RWPE1 (cell line): ENCODE measurements at places on chromosomes 6 and 20.

DNA sequence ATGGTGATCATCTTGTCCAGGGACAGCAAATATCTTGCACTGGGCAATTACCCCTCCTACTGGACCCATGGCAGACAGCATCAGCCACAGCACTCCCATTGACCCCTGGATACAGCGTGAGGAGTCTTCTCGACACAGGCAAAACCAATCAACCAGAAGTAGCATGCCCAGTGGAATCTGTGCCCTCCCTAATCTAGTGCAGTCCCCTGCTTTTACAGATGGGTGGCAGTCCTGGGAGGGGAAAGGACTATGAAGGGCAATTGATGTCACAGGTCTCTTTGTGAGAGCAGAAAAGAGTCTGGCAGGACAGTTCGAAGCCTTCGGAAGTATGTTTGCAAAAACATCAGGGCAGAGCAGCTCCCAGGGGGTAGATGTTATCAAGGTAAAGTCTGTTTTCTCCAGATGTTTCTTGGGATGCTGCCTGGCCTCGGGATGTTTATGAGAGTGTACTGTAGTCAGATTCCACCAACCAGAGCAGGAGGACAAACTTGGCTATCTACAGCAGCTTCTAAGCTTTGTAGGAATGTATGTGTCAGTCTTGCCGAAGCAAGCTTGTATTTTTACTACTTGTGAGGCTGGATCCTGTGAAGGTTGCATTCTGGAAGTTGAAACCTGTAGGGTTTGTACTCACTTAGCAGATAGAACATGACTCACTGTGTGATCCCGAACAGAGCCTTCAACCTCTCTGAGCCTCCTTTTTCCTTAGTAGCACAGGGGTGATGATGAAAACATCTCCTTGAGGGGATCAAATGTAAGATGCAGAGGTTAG lies 63.0 kb upstream of the MYL9 start:
- no peak for DNase-seq

DNA sequence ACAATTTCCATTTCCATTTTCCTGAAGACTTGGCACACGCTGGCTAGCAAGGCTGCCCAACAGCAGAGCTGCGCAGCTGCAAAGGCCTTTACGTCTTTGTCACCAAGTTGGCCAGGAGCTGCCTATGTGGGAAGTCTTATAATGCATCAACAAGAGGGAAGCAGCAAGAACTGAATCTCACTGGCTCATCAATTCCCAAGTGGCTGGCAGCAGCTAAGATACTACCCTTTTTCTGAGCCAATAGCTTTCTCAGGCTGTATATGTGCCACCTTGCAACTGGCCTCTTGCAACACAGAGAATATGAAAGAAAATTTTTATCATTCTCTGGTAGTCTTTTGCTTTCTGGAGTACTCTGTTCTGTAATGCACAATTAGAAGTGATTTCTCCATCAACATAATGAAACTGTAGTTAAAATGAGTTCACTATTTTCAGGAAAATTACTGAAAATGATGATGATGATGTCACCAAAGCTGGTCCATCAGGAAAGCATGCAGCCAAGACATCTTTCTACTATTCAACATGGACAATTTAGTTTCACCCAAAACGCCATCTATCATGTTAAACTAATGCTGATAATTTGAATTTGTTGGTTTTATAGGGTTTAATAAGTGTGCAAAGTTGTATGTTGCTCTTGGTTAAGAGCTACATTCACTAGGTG lies 97.3 kb upstream of the FOXA2 start:
- DNase-seq, result no peak

- DNase-seq, result peak; percentile 55
These were observed 131.3 kb upstream of the GMDS start for GRCh38 chr6:2376429-2377355.

DNA sequence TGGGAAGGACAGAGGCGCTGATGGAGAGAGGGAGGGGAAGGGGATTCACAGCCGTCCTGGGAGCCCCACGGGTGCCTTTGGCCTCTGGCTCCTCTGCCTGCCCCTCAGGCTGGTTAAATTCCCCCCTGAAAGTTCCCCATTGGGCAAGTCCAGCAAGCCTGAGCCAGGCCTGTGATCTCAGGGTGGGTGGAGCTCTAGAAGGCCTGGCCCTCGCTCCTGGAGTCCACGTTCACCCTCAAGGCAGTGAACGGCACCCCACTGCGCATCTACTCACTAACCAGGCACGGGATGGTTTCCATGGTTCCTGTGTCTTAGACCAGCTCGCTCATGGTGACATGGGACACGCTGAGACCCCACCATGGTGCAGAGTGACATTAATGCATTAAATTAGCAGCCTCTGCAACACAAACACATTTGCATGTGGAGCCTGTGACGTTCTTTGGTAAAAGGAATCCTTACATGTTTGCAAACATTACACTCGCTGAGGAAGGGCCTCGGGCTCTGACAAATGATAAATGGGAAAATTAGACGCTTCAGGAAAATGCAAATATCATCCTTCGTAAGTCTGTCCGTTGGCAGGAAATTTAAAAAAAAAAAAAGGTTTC lies 452.7 kb downstream of the PREX1 start:
- no peak for DNase-seq

- no peak for DNase-seq
These were observed 61.4 kb upstream of the TNFAIP3 start for GRCh38 chr6:137805622-137806021.

- DNase-seq, result no peak
These were observed 2.0 kb downstream of the ATXN1 start for GRCh38 chr6:16759181-16759645.

DNA sequence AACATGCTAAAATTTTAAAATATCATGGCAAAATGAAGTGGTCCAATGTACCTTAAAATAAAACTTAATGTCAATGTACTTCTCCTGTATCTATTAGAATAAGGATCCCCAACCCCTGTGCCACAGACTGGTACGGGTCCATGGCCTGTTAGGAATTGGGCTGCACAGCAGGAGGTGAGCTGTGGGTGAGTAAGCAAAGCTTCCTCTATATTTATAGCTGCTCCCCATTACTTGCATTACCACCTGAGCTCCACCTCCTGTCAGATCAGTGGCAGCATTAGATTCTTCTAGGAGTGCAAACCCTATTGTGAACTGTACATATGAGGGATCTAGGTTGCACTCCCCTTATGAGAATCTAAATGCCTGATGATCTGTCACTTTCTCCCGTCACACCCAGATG lies 86.0 kb downstream of the SLC16A10 start:
- no peak for DNase-seq

DNA sequence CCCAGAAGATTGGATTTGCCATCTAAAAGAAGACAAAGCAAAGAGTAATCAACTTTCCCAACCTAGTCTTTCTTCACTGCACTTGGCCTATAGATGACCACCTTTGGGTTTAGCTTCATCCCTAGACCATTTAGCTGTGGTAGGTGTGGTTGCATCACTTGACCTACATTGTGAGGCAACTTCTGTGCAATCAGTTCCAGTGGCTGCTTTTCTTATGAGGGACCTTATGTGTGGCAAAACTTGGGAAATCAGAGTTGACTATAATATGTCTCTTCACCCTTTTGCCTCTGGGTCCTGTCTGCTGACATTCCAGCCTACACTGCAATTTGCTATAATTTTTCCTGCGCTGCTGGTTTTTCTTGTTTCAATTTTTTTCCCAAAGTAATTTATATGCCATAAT lies 55.2 kb downstream of the PRDM13 start:
- no peak for DNase-seq

DNA sequence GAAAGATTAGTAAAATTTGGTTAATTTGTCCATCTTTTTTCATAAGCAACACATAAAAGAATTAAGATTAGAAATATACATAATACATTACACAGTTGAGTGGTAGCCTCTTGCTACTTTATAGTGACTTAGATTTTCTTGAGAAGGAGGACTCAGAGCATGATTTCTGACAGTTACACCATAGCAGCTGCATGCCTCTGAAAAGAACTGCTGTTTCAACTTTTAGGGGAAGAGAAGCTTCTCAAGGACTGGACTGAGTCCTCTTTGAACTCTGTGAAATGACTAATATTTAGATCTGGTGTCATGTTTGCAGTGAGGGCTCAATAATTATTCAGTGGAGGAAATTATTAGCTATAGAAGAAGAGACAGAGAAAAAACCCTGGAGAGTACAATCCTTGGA lies 272.5 kb downstream of the BTBD9 start:
- no peak for DNase-seq

DNA sequence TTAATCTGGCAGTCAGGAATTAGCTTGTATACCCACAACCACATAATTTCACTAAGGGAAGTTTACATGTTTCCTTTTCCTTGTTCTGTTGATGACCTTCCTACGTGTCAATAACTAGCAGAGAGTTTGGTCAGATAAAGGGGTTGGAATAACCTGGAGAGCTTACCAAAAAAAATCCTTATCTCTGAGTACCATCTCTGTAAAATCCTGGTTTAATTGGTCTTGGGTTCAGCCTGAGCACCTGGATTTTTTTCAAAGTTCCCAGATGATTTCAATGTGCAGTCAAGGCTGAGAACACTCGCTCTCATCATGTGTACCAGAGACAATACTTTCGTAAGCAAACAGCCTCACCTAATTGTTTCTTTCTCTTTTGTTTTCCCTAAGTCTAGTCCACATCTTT lies 483.8 kb upstream of the FLRT3 start:
- no peak for DNase-seq

- peak; percentile 97 for DNase-seq
These were observed 27.3 kb downstream of the PKIG start for GRCh38 chr20:44609516-44610312.

- DNase-seq, result no peak
These were observed 81.1 kb downstream of the DTNBP1 start for GRCh38 chr6:15581751-15582150.

DNA sequence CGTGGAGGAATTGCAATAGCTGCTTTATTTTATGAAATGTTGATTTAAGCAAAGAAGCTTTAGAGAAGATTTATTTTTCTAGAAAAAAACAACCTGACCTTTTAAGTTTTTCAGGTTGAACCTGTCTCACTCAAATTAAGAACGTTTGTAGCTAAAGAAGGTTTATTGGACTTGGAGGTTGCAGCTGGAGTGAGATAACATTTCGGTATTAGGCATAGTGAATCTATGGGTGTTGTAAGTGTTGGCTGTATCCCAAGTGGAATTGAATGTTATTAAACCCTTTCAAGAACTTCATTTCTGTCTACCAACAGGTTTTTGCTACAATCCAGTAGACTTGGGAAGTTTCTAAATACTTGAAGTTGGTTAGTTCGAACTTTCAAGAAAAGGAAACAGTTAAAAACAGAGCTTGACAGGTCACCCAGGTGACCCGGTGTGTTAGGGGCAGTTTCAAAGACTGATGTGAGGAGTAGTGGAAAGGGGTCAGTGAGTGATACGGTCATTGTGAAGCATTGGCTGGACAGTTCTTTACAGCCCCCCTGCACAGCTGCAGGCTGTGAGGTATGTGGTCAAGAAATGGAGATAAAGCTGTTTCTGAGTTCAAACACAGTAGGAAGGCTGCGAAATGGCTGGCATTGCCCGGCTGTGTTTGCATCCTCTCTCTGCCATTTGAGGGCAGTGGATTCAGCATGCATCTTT lies 2.4 kb upstream of the TBCC start:
- no peak for DNase-seq

GRCh38 chr6:28542440-28543296 lies 17.0 kb downstream of the GPX5 start:
- DNase-seq, result peak; percentile 80

GRCh38 chr6:157216570-157216969 lies 106.7 kb downstream of the TMEM242 start:
- DNase-seq, result no peak

DNA sequence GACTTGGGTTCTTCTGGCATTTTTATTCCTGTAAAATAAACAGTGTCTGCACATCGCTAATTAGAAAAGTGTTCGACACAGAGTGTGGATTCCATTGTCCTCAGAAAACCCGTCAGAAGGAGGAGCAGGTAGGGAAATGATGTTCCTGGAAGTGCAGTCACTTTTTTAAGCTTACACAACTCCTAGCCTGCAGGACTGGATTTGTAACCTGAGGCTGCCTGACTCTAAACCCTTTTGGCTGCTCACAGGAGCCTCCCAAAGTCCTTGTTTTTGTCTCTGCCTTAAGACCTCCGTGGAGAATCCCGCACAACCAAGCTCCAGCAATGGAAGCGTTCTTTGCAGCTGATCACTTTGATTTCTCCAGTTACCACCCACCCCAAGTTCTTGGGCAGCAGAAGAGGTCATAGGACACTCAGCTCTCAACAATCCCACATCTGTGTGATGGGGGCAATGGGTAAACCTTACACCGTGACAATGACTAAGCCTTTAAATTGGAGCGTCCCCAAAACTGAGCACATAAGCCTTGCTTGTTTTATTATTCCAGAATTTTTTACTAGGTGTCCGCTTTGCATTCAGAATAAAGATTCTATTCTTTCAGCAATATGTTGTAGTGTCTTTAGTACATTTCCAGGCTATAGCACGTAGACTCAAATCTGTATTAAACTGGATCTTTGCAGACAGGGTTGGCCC lies 227.9 kb downstream of the TBXT start:
- DNase-seq, result no peak

- DNase-seq, result no peak
These were observed 230.8 kb downstream of the BCAS1 start for GRCh38 chr20:53839423-53840176.

- no peak for DNase-seq
These were observed 48.8 kb downstream of the MAPK14 start for GRCh38 chr6:36076178-36077063.

GRCh38 chr20:7608250-7608649 lies 332.0 kb downstream of the HAO1 start:
- no peak for DNase-seq

- DNase-seq, result no peak
These were observed 41.4 kb downstream of the DTNBP1 start for GRCh38 chr6:15621203-15622044.

DNA sequence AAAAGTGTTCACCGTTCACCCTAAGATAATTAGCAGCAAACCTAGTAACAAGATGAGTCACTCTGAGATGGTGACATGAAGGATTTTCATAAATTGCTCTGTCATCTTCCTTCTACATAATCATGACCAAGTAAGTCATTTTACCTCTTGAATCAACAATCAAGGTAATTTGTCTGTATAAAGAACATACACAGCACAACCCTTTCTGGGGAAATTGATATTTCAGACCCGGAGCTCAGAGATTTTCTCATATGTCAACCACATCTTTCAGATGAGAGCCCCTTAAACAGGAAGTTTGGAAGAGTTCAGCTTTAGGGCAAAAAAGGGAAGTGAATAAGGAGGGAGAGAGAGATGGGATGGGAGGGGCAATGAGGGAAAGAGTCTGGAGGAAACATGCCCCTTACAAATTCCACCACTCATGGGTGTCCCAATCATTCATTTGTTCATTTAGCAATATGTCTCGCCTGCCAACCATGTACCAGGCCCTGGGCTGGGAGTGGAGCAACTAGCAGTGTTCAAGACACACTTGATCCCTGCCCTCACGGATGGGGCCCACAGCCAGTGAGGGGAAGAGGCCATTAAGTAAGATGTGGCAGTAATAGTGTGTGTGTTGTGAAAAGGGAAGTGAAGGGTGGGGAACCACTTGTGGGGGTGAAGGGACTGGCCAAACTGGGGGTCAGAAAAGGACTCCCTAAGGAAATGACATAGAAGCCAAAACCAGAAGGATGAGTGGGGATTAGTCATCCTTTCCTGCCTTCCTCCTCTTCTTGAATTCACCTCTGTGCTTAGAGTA lies 190.9 kb downstream of the MAFB start:
- DNase-seq, result peak; percentile 26

- peak; percentile 80 for DNase-seq
These were observed 2.1 kb upstream of the COL20A1 start for GRCh38 chr20:63290677-63291472.

GRCh38 chr6:121437851-121438651 lies 2.6 kb downstream of the GJA1 start:
- peak; percentile 60 for DNase-seq
